ENCODE measurements at places on chromosomes 5 and 9.
A peak's percentile ranks its signal among the peaks of the same experiment; 100 is the strongest.

- DNase-seq, result no peak
These were observed 30.0 kb downstream of the TENT2 start for GRCh38 chr5:79642210-79642609.

- DNase-seq, result no peak
These were observed 1.5 kb downstream of the SPOCK1 start for GRCh38 chr5:137497396-137498290.

GRCh38 chr9:24451346-24451745 is 94.4 kb downstream of the IZUMO3 start:
- DNase-seq, result peak; percentile 13

DNA sequence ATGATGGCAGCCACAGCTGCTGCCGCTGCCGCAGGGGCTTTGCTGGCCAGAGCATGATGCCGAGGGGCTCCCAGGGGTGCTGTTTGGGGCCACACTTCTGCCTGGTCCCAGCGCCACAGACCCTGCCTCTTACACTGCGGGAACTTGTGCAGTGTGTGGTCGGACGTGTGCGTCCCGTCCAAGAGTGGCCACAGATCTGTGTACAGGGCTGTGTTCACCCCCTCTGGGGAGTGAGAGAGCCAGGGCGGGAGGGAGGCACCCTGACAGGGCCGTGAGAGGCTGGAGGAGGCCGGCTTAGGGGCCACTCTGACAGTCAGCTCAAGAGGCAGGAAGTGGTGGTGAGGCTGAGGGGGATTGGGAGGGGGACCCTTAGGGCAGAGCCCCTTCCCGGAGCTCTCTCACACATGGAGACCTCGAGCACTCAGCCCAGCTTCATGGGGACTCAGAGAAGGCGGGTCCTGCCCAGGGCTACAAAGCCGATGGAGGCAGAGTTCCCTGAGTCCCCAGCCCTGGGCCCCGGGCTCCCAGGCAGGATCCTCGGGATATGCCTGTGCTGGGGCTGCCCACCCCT is 13.1 kb upstream of the CARD19 start:
- DNase-seq, result no peak

- no peak for DNase-seq
These were observed 238.2 kb downstream of the PBX3 start for GRCh38 chr9:125985142-125985997.

DNA sequence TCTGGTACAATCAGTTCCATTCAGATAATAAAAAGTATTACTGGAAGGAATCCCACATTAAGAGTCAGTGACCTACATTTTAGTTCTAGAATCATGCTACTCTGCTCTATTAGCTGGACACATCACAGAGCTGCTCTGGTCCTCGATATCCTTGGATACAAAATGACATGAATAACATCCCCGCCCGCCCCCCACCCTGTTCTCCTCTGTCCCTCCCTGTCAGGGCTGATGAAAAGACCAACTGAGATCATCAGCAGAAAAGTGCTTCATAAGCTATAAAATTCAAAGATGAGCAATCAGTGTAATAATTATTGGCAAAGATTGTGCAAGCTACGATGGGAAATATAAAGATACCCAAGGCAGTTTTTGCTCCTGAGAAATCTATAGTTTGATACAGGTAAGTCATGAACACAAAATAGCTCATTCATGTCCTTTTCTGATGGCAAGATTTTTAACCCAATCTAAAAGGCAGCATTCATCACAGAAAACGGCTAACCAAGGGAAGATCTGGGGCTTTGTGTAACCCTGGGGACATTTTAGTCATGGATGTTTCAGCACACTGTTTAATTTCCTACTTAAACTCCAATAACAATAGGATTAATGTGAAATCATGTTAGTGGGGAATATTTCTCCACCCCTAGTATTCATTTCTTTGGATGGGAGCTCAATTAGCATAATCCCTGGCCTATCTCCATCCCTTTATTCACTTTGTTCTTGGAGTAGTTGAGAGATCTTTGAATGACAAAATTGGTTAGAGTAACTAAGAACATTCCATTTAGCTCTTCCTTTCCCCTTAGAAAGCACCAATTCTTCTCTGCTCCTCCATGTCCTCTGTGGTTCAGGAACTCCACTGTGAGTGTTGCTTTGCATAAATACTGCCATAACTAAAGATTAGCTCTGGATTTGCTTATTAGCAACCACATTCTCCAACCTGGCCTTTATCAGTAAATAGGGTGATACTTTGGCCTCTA is 459.4 kb upstream of the GRIA1 start:
- DNase-seq, result no peak

DNA sequence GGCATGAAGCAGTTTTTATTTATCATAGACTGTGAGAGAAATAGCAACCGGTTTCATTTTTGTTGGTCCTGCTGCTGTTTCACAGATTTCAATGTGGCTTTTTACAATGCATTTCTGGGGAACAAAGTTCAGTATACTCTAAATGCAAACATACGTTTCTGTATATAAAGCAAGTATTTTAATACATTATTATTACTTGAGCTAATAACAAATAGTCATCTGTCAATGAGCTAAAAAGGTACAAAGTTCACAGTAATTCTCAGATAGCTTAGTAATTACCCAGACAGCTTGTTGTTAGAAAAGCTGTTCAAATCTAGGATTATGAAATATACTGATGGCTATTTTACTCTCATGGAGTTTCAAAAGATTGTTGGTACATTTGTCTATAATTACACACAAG is 50.8 kb downstream of the PBX3 start:
- no peak for DNase-seq

- DNase-seq, result no peak
These were observed 28.7 kb downstream of the ROR2 start for GRCh38 chr9:91921371-91921770.

- DNase-seq, result no peak
These were observed 18.6 kb downstream of the C9orf57 start for GRCh38 chr9:72041775-72042194.

DNA sequence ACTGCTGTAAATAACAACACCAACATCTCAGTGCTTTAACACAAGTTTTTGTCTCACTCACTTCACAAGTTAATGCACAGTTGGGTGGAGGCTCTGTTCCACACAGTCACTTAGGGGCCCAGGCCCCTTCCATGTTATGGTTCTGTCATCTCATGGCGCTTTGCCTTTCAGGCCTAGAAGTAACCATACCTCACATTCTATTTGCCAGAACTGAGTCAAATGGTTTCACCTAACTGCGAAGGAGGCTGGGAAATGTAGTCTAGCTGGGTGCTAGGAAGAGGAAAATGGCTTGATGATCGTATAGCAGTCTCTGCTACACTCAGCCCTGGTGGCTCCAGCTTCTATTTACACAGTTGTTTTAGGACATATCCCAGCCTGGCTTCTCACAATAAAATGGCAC is 23.1 kb upstream of the MVB12B start:
- DNase-seq, result no peak

DNA sequence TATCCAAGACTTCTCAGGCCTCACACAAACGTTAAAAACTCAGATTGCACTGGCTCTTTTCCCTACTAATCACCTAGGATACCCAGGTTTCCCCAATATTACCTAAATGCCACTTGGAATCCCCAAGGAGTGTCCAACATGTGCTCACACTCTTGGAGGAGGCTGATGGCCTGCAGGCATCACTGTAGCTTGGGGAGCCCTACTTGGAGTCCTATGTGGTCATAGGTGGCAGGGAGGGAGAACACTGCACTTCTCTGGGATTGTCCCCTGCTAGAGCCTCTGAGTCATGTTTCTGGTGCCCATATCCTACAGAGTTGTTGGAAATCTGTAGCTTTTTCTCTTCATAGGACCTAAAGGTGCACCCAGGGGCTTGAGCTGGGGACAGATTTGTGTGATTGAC is 433.7 kb downstream of the ARHGEF28 start:
- DNase-seq, result no peak

- no peak for DNase-seq
These were observed 10.2 kb upstream of the LCP2 start for GRCh38 chr5:170307575-170308465.

GRCh38 chr9:2389404-2389803 is 232.2 kb upstream of the VLDLR start:
- no peak for DNase-seq

GRCh38 chr9:114592356-114592755 is 4.8 kb downstream of the ATP6V1G1 start:
- no peak for DNase-seq

DNA sequence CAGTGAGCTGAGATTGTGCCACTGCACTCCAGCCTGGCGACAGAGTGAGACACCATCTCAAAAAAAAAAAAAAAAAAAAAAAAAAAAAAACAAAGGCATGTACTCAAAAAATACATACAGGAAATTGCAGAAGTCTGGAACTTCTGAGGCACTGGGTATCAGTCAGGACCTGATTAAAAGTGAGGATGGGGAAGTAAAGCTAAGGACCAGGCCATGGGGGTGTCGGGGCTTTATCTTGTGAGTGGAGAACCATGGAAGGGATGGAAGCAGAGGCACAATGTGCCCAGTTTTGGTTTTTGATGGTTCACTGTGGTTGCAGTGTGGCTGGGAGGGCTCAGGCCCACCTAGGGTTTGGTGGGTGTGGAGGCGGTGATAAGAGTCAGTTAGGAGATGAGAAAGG is 212.7 kb upstream of the PIK3R1 start:
- DNase-seq, result no peak

DNA sequence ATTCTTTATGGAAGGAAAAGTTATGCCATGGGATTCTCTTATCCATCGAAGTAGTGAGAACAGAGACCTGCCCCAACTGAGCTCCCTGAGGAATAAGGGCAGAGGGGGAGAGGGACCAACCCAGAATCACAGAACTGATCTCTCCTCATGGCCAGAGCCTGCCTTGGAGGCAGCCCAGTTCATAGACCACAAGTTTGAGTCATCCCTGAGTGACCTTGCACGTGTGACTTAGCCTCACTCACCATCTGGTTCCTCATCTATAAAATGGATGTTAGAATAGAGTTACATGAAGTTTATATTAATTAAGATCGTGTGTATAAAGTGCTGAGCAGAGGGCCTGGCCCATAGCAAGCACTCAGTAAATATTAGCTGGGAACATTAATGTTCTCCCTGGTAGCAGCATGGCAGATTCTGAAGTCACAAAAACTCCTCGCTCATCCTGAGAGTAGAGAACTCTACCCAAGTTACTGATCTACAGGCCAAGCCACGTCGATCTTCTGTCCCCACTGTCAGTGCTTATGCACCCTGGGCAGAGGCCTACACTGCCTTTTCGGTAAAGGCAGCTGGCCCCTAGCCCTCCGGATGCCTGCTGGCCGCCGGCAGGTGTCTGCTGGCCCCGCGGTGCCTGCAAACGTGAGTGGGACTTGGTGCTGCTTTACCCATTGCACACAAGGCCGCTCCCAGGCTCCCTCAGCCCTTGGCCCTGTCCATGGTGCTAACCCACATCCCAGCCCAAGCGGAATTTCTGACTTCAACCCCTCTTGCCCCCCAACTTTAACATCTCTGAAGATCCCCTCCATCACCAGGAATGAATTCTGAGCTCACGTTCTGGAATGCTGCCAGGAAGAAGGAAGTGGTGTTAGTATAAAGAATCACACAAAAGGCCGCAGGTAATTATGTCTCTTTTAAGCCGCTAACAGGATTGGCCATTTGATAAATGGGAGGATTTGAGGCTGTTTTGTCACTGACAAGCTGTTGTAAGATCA is 61.1 kb upstream of the ARAP3 start:
- no peak for DNase-seq

- DNase-seq, result no peak
These were observed 18.1 kb upstream of the ZNF484 start for GRCh38 chr9:92895812-92896436.

- DNase-seq, result no peak
These were observed 337.7 kb upstream of the KLF4 start for GRCh38 chr9:107827304-107827703.

DNA sequence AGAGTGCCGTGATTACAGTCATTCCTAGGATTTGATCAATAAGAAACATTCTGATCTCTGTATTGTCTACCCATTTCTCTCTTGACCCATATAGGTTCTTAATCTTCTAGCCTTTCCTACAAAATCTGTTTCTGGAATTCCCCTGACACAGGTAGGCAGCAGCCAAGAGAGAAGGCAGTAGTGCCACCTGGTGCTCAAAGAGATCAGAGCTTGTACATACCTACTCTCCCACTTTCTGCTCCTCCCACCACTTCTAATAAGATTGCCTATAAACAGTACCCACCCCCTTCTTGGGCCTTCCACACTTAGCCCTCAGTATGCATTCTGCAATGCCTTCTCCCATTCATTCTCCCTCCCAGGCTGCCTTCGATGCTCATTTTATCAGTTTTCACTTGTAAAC is 117.4 kb upstream of the RORB start:
- no peak for DNase-seq

DNA sequence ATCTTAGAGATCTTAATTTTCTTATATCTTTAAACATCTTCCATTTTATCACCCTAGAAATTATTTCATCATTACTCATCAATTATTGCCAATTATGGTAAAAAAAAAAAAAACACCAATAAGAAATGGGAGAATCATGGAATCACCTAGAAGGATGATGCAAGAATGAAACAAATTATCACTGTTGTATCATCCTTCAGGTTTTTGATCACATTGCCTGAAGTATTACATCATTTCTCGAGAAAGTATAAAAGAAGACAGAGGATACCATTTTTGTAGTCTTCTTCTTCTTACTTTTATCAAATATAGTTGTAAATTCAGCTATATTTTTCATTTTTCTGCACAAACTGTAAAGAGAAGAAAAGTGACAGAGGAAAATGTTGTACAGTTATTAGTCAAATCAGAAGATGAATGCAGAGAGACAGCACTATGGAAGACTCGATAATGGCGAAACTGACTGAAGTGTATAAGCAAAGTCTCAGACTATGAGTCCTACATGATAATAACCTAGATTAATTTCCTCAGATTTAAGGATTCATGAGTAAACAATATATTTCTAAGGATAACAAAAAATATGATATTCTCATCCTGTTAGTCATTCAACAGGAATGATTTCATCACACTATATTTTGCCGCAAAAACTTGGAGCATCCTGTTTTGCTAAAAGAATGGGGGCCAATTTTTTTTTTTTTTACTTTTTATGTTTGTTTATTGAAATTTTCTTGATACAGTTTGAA is 5.9 kb upstream of the STC2 start:
- no peak for DNase-seq

DNA sequence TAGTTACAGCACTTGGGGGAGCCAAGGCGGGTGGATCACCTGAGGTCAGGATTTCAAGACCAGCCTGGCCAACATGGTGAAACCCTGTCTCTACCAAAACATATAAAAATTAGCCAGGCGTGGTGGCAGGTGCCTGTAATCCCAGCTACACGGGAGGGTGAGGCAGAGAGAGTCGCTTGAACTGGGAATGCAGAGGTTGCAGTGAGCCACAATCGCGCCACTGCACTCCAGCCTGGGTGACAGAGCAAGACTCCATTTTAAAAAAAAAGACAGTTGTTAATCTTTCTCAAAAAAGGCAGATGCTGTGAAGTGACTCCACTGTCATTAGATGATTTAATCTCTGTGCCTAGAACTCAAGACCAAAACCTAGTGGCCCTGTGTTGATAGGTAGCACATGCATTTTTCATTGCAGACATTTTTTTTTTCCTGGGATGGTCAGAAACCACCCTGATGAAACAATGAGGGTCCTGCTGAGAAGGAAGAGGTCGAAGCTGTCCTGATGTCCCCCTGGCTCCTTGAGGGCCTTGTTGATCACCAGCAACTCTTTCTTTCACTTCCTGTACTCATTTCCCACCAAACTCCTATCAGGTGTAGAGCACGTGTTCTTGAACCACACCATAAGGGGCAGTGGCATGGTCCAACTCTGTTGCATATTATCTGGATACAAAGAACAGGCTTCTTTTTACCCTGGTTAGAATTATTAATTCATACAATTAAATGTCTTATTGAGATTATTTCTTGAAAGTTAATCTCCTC is 382.2 kb downstream of the ICE1 start:
- DNase-seq, result no peak
